ENCODE measurements at places on chromosomes 5 and 9.

DNA sequence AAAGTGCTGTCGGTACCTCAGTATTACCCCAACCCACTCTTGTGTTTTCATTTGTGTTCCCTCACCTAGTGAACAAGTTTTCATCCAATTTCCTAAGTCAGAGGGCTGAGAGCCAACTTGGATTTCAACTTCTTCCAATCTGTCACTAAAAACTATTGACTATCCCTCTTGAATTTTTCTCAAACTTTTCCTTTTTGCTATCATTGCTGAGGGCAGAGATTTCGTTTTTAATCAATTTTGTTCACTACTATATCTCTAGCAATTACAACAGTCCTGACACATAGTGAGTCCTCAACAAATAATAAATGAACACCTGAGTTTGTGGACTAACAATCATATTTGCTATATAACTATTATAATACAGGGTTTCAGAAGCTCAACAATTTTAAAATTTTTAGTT is 29.0 kb downstream of the MEIKIN start:
- DNase-seq = no peak

GRCh38 chr5:39076757-39077728 is 2.8 kb upstream of the RICTOR start:
- DNase-seq = no peak

- no peak for DNase-seq
These were observed 673.9 kb upstream of the RGMB start for GRCh38 chr5:98099448-98100105.

DNA sequence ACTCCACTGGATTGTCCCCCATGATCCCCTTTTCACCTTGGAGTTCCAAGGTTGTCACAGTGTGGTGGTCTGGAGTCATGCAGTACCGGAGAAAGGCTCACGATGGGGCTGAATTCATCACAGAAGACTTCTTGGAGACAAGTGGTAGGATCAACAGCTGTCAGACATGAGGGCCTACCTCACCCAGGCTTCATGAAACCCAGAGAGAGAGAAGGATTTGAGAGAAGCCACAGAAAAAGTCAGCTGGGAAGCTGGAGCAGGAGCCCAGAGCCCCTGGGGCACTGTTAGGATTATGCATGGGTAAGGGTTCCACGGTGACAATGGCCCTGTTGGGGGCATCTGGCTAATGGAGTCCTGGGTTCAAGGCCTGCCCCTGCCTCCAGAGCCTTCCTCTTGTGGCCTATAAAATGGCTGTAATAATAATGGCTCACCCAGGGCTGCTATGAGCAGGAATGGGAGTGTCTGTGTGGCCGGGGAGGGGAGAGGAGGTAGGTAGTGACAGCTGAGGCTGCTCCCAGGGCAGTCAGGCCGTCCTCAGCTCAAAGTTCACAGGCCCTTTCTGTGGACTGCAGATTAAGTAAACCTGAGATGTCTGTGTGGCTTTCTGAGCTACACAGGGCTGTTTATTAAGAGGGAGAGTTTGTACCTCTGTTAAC is 910 bp downstream of the TRIM14 start:
- DNase-seq = no peak

DNA sequence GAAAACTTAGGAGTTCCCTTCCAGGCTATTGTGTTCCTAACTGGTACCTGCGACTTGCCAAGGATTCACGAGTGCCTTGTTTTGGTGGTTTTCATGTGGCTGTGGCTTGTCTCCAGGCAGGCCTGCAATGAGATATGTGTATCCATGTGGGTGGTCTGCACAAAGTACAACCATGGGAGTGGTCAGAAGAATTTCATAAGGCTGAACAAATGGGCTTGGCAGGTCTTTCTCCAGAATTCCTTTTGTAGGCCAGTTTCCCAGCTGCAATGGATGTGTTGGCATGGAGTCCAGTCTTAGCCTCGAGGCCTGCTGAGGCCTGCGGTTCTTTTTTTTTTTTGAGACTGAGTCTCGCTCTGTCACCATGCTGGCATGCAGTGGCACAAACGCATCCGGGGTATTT is 28.8 kb upstream of the MELK start:
- no peak for DNase-seq
